ENCODE measurements at places on chromosomes 11 and 22.

GRCh38 chr22:35598396-35598710, 18.8 kb downstream of the MB start:
- DNase-seq: no peak

DNA sequence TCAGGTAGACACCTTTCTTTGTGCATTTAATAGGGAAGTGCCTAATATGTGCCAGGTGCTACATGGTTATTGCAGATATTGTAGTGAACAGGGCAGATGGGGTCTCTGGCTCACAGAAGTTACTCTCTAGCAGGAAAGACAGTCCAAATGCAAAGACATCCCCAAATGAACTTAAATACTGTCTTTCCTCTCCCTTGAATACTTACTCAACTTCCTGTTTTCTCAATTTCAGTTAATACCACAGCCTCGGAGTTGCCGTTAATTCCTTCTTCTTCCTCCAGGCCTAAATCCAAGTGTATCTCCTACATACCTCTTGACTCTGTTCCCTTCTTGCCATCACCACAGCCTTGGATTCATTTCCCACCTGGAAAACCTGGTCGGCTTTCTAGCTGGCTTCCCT, 134.3 kb upstream of the SESN3 start:
- no peak for DNase-seq

- DNase-seq: no peak
Observed at GRCh38 chr22:46415776-46416519, 80.4 kb downstream of the TRMU start.

- no peak for DNase-seq
Observed at GRCh38 chr11:8243458-8243857, 20.2 kb downstream of the LMO1 start.

GRCh38 chr11:45929486-45930030, 7.1 kb downstream of the LARGE2 start:
- no peak for DNase-seq

DNA sequence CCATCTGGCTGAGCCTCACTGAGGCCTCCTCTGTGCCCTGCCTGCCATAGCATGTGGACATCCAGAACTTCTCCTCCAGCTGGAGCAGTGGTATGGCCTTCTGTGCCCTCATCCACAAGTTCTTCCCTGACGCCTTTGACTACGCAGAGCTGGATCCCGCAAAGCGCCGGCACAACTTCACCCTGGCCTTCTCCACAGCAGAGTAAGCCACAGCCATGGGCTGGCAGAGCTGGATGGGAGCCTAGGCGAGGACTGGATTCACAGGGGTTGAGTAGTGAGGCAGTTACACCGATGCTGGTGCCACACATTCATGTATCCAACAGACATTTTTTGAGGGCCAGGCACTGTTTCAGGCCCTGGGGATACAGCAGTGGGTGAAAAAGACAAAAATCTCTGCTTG, 9.1 kb downstream of the SMTNL1 start:
- no peak for DNase-seq

- DNase-seq: no peak
Observed at GRCh38 chr11:133176748-133177147, 355.6 kb downstream of the OPCML start.

GRCh38 chr22:34017205-34017604, 96.9 kb upstream of the LARGE1 start:
- DNase-seq: no peak

- DNase-seq: no peak
Observed at GRCh38 chr11:100810666-100811065, 123.6 kb downstream of the ARHGAP42 start.

DNA sequence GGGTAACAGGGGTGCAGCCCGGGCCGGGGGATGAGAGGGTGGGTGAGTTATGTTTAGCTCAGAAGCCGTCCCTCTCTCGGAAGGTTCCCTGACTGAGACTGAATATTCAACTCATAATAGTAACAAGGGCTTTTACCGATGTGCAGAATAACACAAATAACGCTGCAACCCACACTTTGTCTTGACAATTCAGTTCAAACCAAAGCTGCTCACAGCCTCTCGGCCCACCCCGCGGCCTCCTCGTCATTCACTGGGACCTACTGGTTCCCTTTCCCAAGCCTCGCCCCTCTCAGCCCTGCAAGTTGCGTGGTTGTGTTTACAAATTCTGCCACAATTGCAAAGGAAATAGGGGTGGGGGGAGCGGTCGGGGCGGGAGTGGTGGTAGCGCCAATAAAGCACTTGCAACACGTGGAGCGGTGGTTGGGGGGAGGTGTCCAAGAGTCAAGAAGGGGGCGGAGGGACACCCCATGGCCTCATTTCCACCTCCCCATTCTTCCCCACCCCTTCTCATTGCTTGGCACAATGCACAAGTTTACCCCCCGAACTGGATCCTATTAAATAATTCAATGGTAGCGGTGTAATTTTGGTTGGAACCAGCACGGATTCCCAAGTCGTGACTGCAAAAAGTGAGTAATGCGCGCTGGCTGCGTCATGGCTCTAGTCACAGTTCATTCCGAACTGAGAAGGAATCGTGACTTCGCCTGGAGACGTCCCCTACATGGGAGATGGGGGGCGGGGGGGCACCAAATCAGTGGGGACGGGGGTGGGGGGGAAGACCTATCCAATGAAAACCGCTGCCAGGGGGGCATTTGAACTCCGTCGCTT, 102.0 kb upstream of the HSD17B12 start:
- DNase-seq: no peak

GRCh38 chr11:84721561-84721961, 905.6 kb downstream of the DLG2 start:
- no peak for DNase-seq

DNA sequence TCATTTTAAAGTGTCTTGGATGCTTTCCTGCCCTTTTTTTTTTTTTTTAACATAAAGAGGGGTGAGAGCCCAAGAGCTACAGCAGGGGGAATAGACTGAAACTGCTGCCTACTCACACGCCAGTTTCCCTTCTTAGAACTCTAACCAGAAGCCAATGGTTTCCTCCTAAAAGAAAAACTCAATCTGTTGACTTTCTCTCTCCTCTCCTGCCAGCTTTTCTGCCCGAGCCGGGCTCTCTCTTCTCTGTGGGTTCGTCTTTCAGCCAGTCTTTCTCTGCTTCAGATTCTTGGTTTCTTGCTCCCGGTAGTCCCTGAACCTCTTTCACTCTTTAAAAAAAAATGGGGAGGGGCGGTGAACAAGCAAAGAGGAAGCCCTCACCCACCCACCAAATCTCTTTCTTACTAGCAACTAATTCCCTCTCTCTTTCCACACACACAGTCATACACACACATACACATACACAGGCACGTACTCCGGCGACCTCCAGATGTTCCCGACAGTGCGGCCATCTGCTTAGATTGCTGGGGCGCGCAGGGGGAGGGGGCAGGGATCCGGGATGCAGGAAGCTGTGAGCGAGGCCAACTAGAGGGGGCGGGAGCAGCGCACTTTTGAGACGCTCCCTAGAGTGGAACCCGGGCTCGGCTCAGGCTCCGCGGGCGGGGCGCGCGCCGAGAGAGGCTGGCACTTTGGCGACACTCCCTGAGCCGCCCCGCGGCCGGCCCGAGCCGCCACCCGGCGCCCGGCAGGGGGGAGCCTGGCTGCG, 444 bp upstream of the TSKU start:
- DNase-seq: no peak

- no peak for DNase-seq
Observed at GRCh38 chr11:118596224-118597146, 10.9 kb upstream of the PHLDB1 start.

DNA sequence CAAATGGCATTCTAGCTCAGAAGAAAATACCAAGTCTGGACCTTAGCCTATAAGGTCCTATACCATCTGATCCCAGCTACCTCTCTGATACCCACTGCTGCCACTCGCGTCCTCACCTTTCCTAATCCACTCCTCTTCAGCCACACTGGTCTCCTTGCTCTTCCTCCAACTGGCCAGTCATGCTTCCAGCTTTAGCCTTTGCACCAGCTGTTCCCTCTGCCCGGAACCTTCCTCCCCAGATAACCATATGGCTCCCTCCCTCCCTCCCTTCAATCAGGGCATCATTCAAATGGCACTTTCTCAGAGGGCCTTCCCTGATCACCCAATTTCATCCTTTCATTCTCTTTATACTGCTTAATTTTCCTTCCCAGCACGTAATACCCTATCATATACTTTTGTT, 67.9 kb downstream of the KCNC1 start:
- DNase-seq: peak; percentile 11

DNA sequence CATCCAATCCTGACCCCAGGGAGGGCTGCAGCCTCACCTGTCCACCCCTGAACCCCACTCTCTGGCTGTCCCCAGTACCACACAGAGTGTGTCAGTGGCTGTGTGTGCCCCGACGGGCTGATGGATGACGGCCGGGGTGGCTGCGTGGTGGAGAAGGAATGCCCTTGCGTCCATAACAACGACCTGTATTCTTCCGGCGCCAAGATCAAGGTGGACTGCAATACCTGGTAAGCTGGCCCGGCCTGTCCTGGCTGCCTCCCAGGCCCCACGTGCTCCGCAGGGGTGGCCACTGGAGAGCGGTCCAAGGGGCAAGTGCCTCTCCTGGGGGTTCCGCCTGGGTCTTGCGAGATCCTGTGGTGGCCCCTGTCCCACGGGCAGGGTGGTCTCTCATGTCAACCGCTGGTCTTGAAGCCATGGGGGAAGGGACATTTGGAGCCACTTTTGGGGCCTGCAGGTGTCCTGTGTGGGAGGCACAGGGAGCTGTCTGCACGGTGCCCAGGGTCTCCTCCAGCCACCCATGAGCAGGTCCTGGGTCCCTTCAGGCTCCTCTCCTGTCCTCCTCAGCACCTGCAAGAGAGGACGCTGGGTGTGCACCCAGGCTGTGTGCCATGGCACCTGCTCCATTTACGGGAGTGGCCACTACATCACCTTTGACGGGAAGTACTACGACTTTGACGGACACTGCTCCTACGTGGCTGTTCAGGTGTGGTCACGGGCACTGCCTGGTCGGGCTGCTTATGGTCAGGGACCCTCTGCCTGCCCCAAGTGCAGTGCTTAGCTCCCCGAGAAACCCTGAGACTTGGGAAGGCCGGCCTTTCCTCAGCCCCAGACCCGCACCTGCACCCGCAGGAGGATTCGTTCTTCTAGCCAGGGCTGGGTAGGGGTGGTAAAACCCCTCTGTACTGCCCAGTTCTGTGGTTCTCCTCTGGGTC, 11.8 kb downstream of the MUC2 start:
- no peak for DNase-seq

DNA sequence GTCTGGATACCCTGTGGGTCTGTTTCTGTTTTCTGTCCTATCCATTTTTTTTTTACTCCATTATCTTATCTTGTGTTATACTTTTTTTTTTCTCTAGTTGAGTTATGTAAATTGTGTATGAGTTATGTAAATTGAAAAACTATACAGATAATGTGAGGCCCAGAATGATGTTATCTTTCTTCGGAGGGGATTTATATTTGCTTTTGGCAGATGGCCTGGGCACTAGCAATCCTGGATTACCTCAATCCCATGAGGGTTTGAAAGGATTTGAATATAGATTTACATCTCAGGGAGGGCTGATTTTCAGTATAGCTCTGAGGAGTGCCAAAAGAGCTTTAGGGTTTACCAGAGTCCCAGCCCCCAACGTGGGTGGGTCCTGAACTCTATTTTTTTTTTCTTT, 71.0 kb downstream of the CSTPP1 start:
- DNase-seq: no peak

- no peak for DNase-seq
Observed at GRCh38 chr22:48873191-48873520, 954.5 kb downstream of the BRD1 start.

DNA sequence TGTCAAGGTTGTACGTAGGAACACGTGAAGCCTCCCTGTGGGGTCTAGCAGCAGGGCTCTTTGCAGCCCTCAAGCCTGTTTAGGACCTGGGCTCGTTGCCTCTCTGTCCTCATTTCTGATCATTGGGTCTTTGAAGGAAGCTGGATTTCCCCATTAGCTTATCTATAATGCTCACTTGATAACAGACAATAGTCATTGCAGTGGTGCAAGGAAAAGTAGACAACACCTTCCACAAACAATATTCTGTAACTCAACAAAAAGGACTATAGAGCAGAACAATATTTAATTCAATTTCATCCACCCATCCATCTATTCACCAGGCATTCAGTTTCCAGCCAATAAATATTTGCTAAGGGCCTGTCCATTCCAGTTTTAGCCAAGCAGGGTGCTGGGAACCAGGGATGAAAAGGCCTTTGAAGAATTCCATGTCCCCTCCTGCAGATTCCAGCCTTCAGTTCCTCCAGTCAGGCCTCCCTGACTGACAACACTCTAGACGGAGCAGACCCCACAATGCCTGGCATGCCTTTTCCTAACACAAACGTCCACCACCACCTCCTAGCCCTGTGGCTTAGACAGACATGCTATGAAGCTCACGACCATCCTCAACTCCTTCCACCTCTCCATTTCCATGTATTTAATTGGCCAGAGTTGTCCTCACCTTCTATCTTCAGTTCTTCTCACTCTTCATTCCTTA, 12.7 kb upstream of the POLD3 start:
- DNase-seq: no peak

DNA sequence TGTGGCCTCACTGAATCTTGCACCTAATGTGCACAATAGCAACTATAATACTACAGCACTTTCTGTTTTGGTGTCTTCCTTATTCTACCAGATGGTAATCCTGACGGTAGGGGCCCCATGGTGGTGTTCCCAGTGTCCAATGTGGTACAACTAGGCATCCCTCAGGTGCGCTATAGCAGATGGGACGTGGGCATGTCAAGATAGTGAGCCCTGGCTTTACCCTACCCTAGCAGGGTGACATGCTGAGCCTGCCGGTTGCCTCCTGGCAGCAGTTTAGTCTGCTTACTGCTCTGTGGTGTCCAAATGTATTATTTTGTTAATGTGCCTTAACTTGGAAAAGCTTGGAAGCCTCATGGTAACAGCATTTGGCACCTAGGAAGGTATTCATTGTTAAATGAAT, 19.2 kb downstream of the ACO2 start:
- peak; percentile 63 for DNase-seq

- DNase-seq: no peak
Observed at GRCh38 chr22:30718491-30718890, 23.8 kb downstream of the OSBP2 start.

- no peak for DNase-seq
Observed at GRCh38 chr11:118488480-118489109, 38.7 kb upstream of the TTC36 start.

- no peak for DNase-seq
Observed at GRCh38 chr11:66653123-66653522, 14.6 kb downstream of the RBM4 start.

DNA sequence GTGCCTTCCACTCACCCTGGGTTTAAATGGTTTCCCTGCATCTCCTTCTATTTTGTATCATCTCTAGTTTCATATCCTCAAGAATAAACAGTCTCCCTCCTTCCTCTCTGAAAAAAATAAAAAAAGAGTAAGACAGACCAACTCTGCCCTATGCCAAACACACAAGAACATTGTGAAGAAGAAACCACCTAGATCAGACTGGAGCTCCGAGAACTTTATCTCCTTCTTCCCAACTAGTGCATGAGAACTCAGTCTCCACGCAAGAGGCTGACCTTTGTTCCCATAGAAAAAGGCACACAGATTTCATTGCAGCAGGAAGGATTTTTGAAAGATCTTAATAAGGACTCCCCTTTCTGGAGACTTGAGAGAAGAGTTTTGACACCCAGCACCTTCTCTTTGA, 8.7 kb upstream of the PEX26 start:
- no peak for DNase-seq
